T-helper 22 cell (primary cell): ENCODE measurements at places on chromosomes 2 and 18.

- no peak for DNase-seq
Measured at GRCh38 chr2:144132357-144132756, 387.6 kb downstream of the ZEB2 start.

DNA sequence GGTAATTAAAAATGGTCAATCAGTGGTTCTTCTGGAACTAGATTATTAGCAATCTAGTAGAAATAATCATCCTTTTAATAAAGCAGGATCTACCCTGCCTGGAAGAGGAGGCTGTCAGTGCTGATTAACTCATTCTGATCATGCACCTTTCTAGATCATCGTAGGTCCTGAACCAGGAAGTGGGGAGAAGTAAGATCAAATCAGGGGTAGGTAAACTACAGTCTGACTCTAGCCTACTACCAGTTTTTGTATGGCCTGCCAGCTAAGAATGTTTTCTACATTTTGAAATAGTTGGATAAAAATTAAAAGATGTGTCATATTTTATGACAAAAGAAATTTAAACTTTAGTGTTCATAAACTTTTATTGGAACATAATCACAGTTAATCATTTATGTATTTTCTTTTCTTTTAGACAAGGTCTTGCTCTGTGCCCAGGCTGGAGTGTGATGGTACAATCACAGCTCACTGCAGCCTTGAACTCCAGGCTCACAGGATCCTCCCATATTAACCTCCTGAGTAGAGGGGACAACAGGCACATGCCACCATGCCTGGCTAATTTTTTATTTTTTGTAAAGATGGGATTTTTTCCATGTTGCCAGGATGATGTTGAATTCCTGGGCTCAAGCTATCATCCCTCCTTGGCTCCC is 36.1 kb downstream of the C18orf54 start:
- DNase-seq = no peak

DNA sequence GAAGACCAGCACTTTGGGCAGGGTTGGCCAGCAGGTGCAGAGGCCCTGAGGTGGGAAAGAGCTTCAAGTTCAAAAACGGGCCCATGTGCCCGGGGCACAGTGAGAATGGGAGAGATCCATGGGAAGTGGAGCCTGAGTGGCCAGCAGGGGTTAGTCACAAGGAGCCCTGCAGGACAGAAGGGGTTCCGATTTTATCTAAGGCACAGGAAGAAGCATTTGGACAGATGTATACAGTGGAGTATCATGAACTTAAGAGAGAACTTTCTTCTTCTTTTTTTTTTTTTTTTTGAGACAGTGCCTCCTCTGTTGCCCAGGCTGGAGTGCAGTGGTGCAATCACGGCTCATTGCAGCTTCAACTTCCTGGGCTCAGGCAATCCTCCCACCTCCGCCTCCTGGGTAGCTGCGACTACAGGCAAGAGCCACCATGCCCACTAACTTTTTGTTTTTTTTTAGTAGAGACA is 24.0 kb downstream of the WIPF1 start:
- peak; percentile 23 for DNase-seq

DNA sequence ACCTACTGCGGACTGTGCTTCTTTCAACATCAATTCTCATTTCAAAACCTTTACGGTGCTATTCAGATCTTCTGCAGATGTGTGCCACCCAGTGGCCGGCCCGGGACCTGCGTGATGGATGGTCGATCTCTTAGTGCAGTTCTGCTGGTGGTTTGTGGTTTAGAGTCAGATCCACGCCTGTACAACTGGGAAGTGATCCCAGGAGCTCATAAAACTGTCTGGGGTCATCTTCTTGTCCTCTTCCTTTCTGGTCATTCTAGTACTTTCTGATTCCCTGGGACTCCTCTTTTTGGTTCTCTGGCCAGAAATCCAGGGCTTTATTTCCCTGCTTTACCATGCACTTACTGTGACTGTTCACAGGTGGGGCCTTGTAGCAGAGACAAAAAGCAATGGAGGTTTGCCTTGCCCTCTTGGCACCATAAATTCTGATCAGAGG is 15.8 kb upstream of the SELENOI start:
- peak; percentile 45 for DNase-seq

DNA sequence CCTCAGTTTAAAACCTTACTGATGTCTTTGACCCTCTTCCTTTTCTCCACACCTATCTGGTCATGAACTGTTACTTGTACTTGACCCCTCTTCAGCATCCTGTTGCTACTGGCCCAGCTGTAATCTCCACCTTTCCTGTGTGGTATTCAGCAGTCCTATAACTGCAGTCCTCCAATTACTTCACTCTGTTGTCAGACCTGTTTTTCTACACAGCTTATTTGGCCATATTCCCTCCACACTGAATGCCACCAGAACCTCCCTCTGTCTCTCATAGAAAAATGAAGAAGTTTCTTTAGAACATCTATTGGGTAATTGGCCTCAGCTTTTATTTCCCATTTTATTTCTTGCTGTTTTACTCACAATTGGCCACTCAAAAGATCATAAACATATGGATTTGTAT is 155.4 kb downstream of the ASXL3 start:
- no peak for DNase-seq

GRCh38 chr2:109613081-109613921 is 465 bp downstream of the SEPTIN10 start:
- DNase-seq = no peak

DNA sequence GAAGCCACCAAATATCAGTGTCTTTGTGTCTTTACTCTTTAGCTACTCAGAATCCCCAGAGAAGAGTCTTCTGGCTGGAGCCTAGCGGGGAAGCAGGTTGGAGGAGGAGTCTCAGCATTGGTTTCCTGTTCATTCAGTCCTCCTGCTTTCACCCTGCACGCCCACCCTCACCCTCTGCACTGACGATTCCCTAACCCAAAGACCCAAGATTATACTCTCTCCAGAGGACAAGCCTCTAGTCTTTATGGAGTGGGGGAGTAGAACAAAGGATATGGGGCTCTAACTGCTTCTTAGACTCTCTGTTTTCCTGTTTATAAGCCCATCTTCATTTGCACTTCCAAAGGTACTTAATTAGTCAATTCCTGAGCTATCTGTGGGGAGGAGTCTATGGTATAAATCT is 338.8 kb downstream of the AGPS start:
- DNase-seq = no peak

DNA sequence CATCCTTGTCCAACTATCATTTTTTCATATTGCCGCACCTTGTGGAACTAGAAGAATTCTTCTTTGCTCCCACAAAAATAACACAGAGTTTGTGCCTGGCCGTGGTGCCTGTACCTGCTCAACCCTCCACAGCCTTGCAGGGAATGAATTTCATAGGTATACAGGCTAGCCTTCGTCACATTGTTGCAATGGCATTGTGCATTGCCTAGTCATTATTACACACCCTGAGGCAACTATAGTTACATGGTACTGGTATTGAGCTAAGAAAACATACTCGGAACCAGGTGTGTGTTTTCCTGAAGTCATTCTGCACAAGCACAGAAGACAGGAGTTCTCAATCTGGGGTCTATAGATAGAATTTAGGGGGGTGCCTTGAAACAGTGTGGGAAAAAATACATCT is 188.0 kb upstream of the CTAGE1 start:
- no peak for DNase-seq

DNA sequence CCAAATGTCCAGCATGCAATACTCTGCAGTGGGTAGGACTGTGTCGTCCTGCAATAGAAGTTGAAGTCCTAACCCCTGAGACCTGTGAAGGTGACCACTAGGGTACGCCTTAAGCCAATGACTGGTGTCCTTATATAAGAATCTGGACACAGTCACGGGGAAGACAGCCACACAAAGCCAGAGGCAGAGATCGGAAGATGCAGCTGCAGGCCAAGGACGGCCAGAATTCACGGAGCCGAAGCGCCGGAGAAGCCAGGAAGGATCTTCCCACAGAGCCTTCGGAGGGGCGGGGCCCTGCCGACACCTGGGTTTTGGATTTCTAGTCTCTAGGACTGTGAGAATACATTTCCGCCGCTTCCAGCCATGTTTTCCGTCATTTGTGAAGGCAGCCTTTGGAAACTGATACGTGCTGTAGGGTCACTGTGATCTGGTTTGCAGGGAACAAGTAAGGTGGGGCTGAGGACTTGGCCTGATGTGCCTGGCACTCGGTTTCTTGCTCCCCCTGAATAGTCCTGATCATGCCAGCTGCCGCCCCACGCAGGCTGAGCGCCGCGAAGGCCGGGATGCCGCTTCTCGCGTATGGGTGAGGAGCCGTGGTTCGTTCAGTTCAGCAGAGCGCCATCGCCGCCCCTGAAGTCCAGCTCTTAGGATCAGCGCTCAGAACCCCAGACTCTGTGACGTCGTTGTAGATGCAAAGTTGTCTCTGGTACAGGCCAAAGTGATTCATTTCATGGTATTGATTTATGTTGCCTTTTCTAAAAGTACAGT is 38.7 kb downstream of the PTGR3 start:
- DNase-seq = no peak

DNA sequence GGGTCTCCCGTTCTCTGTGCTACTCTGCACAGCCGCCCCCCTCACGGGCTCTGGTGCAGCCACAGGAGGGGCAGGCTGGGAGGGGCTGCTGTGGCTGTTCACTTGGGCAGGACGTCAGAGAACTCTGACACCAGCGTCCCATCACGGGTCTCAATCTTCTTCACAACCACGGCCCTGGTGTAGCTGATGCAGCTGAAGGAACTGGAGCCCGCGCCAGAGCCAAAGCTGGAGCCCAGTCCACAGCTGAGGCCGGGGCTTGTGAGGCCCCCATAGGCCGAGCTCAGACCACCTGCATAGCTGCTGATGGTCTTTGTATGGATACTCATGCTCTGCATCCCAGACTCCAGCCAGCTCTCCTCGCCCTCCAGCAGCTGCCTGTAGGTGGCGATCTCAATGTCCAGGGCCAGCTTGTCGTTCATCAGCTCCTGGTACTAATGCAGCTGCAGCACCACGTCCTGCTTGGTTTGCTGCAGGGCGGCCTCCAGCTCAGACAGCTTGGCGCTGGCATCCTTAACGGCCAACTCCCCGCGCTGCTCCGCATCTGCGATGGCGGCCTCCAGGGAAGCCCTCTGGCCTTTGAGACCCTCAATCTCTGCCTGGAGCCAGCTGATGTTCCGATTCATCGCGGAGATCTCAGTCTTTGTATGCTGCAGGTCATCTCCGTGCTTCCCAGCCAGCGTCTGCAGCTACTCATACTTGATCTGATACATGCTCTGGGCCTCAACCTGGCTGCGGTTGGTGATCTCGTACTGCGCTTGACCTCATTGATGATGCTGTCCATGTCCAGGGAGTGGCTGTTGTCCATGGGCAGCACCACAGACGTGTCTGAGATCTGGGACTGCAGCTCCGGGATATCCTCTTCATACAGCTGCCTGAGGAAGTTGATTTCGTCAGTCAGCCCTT is 7.4 kb upstream of the DUSP19 start:
- no peak for DNase-seq

DNA sequence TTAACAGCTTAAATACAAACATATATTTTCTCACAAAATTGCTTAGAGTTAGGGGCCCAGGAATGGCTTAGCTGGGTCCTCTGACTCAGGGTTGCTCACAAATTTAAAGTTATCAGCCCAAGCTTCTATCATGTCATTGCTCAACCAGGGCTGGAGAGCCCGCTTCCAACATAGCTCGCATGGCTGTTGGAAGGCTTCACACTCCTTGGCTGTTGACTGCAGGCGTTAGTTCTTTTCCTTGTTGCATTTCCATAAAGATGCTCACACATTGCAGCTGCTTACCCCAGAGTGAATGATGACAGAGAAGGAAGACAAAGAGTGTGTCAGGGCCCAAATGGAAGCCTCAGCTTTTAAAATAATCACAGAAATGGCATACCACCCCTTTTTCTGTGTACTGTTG is 62.9 kb upstream of the TFPI start:
- no peak for DNase-seq

DNA sequence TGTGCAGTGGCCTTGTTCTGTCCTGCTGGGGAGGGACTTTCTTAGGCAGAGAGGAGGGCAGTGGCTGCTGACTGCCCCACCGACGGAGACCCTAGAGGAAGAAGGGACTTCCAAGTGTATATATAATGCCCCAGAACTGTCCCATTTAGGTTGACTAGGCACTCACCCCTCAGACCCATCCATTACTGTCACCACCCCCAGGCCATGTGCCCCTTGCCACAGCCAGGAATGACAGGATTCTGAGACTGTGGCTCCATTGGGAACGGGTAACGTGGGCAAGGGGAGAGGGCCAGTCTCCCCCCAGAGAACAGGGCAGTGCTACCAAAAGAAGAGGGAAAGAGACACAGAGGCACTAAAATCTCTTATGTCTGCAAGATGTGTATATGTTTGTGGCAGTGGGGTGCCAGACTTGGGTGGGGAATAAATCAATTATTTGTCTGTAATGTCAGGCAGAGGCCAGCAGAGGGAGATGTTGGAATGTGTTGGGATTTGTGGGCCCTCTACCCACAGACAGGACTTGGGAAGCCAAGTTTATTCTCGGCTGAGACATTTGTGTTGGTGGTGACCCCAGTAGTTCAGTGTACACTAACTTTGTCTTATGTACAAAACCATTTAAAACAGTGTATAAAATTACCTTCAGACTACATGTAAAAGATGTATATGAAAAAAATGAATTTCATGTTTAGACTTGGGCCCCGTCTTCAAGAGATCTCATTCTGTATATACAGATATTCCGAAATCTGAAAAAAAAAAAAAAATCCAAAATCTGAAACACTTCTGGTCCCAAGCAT is 24.0 kb upstream of the TMEM37 start:
- no peak for DNase-seq

- DNase-seq = no peak
Measured at GRCh38 chr2:30713698-30714097, 93.5 kb downstream of the CAPN13 start.

- no peak for DNase-seq
Measured at GRCh38 chr2:162343492-162343823, 474 bp upstream of the GCA start.

GRCh38 chr2:212811036-212811805 is 272.6 kb upstream of the ERBB4 start:
- DNase-seq = no peak

DNA sequence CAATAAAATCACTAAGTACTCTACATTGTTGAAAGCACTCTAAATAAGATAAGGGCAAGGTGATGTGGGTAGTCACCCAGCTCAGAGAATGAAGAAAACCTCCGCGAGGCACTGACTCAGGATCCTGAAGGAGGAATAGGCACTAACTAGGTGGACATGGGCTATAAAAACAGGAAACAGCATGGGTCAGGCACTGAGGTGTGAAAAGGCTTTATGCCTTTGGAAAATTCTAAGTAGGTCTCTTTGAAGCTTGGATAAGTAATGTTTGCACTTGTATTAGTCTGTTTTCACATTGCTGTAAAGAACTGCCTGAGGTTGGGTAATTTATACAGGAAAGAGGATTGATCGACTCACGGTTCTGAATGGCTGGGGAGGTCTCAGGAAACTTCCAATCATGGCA is 161.6 kb downstream of the EPHA4 start:
- DNase-seq = no peak

GRCh38 chr2:163708265-163708664 is 27.5 kb downstream of the FIGN start:
- DNase-seq = no peak
